ENCODE measurements at places on chromosomes 3 and 15.

DNA sequence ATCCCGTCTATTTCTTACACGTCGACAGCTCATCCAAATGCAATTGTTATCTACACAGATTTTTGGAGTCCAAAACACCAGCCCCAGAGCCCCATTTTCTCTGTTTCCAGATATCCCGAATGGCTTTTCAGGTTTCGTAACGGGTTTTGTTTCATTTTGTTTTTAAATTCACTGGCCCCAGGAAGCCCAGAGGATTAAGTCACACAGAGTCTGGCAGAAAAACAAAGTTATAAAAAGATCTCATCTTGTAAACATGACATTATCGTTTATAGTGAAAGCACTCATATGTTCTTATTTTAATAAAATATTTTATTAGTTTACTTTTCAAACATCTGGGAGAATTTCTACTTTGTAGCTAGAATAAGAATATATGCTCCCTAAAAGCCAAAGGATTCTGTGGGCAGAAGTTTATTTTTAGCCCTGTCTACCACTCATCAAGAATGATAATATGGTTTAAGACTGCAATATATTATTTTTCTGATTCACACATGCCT lies 149.3 kb upstream of the SLC2A2 start:
- no peak for DNase-seq

DNA sequence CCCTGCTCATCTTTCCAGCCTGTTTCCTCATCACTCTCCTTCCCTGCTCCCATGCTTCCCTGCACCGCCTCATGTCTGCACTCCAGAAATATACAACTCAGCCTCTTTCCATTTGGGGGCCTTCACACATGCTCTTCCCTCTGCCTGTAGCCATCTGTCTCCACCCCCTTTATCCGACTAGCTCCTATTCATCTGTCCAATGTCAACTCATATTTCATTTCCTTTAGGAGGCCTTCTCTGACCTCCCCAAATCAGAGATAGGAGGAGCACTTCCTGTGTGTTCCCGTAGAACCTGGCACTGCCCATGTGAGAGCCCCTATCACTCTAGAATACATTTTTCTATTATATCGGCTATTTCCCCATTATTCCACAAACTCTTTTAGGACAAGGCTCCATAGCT lies 10.6 kb downstream of the ATP8B4 start:
- DNase-seq = no peak

- DNase-seq = peak; percentile 76
Observed at GRCh38 chr3:50611464-50612233, at the start of gene CISH. Gene CISH, minus strand, starts transcription at chr3:50611774. Its CDS starts 124 bp downstream, at chr3:50611650.

GRCh38 chr3:2096216-2096615 lies 2.5 kb upstream of the CNTN4 start:
- no peak for DNase-seq

DNA sequence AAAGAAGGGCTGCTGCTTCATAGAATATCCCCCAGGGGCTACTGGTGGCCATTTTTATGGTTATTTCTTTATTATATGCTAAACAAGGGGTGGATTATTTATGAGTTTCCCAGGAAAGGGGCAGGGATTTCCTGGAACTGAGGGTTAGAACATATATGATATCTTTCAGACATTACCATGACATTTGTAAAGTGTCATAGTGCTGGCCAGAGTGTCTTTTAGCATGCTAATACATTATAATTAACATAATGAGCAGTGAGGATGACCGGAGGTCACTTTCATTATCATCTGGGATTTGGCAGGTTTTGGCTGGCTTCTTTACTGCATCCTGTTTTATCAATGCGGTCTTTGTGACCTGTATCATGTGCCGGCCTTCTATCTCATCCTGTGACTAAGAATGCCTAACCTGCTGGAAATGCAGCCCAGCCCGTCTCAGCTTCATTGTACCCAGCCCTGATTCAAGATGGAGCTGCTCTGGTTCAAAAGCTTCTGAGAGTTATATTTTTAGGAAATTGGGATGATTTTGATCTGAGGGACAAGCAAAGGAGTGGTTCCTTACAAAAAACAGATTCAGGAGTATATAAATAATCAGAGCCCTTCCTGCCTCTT lies 9.1 kb upstream of the ZBTB20 start:
- DNase-seq = no peak

- DNase-seq = no peak
Observed at GRCh38 chr3:132720228-132720627, 2.0 kb downstream of the NPHP3 start.

DNA sequence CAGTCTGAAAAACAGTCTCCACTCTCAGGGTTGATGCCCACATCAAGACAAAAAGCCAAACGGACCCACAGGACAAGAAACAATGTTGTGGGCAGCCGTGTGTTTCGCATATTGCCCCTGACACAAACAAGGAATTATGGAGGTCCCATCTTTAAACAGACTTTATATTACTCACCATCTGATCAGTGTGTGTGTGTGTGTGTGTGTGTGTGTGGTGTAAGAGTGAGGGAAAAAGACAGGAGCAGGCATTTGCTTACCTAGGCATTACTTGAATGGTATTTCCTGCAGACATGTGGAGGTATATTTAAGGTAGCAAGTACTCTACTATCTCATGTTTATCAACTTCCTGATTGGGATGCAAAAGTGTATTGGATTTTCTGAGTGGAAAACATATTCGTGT lies 136.3 kb downstream of the TMCO5A start:
- DNase-seq = no peak

DNA sequence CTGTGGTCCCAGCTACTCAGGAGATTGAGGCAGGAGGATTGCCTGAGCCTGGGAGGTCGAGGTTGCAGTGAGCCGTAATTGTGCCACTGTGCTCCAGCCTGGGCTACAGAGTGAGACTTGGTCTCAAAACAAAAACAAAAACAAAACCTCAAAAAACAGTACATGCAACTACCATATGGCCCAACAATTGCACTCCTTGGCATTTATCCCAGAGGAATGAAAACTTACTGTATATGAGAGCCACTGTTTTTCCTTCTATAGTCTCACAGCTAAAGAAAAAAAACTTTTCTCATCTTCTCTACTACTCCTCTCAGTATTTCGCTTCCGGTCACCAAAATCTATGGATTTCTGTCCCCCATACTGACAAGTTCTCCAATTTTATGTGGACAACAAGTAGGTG lies 84.3 kb downstream of the FLNB start:
- DNase-seq = no peak

DNA sequence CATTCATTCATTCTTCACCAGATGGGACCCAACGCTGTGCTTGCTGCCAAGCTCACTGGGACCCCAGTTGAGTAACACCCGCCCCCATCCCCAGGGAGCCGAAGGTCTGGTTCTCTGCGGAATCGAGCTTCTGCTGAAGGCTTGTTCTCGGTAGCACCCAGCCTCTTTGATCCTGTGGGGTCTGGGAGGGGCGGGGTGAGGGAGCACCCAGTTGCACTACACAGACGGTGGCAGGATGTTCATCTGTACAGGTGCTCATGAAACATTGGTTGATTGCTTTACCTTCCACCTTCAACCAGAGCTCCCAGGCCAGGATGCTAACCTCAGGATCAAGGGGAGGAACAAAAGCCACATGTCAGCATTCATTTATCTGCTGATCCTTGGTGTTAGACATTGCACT lies 77.7 kb upstream of the RGMA start:
- DNase-seq = no peak

GRCh38 chr3:105676621-105677300 lies 192.1 kb downstream of the CBLB start:
- no peak for DNase-seq

DNA sequence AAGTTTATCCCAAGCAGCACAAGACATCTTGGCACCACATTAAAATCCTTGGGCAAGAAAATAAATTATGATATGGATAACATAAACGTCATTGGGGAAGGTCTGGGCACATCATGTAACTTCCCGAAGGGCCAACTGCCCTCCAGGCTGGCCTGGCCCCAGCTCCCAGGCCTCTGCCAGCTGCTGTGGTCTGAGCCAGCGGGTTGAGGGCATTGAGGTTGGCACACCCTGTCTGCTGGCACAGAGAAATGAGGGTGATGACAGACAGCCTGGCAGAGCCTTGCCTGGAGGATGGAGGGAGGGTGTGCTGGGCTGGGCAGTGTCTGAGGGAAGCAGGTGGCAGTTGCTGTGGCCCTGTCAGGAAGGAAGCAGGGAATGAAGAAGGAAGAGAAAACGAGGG lies 3.3 kb upstream of the RBSN start:
- DNase-seq = no peak

DNA sequence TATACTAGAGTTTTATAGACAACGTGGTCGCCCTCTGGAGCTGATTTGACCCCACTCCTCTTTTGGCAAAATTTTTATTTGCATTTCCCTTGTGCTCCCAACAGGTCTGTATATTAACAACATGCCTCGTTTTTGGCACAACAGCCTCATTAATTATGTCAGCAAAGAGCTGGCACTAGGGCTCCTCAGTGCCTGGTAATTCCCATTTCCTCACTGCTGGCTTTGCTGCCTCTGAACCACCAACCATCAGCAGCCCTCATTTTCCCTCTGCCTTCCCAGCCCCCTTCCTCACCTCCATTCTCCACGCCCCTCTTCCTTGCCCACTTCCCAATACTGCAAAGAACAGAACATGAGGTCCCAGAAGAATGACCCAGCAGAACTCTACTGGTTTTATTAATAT lies 204.8 kb downstream of the ABHD5 start:
- DNase-seq = no peak

DNA sequence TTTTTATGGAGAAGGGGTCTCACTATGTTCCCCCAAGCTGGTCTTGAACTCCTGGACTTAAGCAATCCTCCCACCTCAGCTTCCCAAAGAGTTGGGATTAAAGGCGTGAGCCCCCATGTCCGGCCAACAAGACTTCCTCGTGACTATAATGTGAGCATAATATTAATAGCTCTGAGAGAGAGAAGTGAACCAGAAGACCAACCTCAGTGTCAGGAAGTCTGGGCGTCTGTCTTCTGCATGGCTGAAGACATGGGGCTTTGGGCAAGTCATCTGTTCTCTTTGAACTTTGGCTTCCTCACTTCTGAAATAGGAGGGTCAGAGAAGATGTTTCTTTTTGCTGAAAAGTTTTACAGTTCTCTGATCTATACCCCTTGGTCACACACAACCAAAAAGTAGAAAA lies 92.1 kb downstream of the SLC49A4 start:
- no peak for DNase-seq

DNA sequence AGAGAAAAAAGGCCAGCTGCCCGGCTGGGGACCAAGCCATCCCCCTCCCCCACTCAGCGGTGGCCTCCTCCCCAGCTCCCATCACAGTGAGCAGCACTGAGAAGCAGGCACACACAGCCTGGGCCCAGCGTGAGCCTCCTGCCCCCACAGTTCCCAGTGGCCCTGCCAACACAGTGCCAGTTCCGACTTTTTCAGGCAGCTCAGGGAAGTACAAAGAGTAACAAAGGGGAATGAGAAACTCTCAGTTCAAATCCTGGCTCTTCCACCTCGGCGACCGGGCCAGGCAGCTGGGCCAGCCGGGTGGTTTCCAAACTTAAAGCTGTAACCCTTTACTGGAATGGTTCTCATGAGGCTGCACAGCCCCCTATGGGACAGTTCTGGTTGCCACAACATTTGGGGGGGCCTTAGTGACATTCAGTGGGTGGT lies 18.5 kb downstream of the TNK2 start:
- no peak for DNase-seq

DNA sequence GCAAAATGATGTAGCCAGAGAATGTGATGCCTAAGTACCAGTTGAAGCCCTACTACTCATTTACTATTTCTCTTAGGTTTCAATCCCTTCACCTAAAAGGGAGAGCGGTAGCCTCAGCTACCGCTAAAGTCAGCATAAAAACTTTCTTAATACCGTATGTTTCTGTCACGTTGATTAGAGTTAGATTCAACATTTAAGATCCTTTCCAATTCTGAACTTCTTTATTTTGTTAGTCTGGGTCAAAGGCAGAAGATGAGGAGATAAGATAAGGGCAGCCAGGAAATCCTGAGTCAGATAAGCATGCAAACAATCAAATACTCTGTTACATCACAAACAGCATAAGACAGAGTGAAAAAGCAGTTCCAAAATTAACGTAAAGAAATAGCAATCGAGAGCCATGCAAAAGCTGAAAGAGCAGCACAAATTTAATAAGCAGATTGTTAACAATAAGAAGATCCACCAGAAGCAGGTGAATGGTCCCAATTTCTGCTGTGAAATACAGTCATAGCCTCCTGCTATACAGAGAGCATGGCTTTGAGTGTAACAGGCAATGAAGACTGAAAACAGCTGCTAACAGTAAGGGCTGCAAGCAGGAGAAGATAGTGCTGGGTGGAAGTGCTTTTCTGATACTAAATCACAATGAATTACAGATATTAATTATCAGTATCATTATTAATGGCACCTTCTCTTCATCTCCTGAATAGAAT lies 3.0 kb downstream of the TMEM207 start:
- no peak for DNase-seq

DNA sequence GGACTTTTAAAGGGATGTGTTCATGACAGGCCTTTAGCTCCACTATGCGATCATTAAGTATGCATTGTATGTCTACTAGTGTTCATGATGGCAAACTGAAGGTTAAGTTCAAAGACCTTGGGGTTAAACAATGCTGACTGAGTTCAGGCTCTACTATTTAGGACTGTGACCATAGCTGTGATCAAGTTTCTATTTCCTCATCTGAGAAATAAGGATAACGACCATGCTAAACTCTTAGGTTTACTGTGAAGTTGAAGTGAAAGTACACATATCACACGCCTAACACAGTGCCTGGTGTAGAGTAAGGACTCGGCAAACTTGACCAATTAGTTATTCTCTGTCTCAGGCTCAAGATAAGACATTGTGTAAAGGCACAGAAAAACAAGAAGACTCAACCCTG lies 243.2 kb downstream of the MBNL1 start:
- DNase-seq = no peak

- no peak for DNase-seq
Observed at GRCh38 chr3:121467085-121467484, 78.7 kb downstream of the POLQ start.

- no peak for DNase-seq
Observed at GRCh38 chr3:11820531-11821041, 26.1 kb downstream of the TAMM41 start.

GRCh38 chr3:122403489-122403888 lies 12.4 kb downstream of the WDR5B start:
- no peak for DNase-seq

GRCh38 chr3:70225146-70225545 lies 87.3 kb downstream of the MDFIC2 start:
- DNase-seq = no peak

DNA sequence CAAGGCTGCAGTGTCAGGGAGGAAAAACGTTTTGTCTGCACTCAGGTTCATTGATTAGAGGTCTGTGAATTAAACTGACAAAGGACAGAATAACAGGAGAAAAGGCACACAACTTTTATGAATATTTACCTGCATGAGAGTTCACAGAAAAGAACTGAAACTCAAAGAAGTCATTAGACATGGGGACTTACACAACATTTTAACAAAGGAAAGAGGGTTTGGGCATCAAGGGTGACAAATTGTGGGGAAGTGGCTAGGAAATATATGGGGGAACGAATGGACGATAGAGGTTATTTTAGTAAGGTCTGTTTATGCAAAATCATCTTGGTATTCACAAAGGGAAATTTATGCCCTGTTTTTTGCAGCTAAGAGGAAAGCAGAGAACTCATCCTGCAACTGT lies 65.6 kb upstream of the C15orf39 start:
- no peak for DNase-seq
